A549 treated with CORT108297 at 1 μM for 4 hours (cell line): ENCODE measurements at places on chromosomes 16 and 17. TPM values are rescaled to one million over a fixed set of nuclear protein-coding genes. Genes with fewer than 3 reads are reported as not detected.

Gene ALG1
- total RNA-seq, result 30.5 to 41.6 TPM (median 39.4 TPM) in 5 replicates

Gene SLC7A6
- 28.6 to 35.7 TPM (median 31.8 TPM) in 5 replicates for total RNA-seq

Gene SEC14L5
- total RNA-seq, result 0.01 to 0.04 TPM (median 0.03 TPM) in 5 replicates

Gene PIK3R5
- total RNA-seq, result 0.05 to 0.11 TPM (median 0.10 TPM) in 3 of 5 replicates, not detected in the others

Gene CA5A
- total RNA-seq, result not detected in 5 replicates

Gene GPR179
- 0.02 to 0.06 TPM (median 0.03 TPM) in 5 replicates for total RNA-seq
